ENCODE measurements at places on chromosomes 6 and 20.

GRCh38 chr6:100065348-100065747 is 71.3 kb upstream of the MCHR2 start:
- no peak for DNase-seq

DNA sequence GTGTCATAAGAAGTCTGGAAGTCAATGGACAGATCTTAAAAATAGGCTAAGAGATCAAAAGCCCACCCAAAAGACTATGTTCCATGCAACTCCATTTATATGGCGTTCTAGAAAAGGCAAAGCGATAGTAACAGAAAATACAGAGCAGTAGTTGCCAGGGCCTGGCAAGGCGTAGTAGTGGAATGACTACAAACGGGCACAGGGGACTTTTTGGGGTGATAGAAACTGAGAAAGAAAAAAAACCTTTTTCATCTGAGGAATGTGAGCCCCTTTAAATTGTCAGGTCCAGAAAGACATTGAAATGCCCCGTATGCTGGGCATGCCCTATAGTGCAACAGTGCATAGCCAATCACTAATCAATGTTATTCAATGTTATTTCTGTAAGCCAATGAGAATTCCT is 47.2 kb upstream of the FAM50B start:
- DNase-seq, result no peak

GRCh38 chr6:75206576-75207342 is 906 bp upstream of the COL12A1 start:
- DNase-seq, result no peak

DNA sequence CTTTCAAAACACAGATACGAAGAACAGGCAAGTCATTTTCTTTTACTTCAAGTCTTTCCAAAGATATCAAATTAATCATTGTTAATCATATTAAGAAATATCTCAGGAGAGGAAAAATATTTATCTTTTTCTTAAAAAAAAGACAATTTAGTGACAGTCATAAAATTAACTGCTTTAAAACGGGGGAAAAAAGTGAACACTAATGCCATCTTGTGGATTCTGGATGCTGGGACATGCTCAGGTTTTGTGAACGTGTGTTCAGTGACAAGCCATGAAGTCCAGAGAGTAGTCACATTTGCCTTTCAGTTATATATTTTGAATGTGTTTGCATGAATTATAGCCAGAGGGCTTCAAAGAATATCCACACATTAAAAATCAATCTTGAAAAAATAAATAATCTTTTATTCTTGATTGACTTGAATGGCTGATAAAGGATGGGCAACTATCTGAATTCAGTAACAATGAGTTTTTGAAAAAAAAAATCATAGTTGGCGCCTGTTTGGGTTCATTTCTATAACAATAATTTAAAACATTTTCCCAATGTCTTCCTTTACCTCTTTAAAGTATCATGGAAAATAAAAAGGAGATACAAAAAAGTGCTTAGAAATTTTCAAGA is 74.7 kb upstream of the NOX3 start:
- DNase-seq, result no peak

GRCh38 chr20:41168281-41169161 is 31.2 kb downstream of the PLCG1 start:
- no peak for DNase-seq

GRCh38 chr20:19380211-19380610 is 167.8 kb downstream of the SLC24A3 start:
- no peak for DNase-seq

- no peak for DNase-seq
These were observed 36.8 kb upstream of the CDKAL1 start for GRCh38 chr6:20497216-20498040.

DNA sequence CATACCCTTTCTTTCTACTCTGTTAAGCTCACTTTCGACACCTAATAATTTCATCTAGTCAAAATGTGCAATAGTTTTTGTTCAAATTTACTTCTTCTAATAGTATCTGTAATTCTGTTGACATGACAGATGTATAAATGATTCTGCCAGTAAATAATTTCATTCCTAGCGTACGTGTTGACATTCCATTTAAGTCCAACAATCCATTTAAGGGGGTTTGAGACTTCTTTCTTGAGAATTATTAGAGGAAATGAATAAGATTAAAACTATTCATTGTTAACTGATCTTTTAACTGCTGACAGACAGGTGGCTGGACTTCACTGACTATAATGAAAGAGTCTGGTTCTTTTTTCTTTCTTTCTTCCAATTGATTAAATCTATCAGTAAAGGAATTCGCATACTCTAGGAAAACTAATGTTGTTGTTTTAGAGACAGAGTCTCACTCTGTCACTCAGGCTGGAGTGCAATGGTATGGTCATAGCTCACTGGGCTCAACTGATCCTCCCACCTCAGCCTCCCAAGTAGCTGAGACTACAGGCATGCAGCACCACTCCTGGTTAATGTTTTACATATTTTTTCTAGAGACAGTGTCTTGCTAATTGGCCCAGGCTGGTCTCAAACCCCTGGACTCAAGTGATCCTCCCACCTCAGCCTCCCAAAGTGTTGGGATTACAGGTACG is 55.9 kb downstream of the MAP3K5 start:
- no peak for DNase-seq

- no peak for DNase-seq
These were observed 13.5 kb upstream of the NT5E start for GRCh38 chr6:85436411-85436810.

GRCh38 chr6:21309807-21310221 is 283.7 kb upstream of the SOX4 start:
- DNase-seq, result no peak

DNA sequence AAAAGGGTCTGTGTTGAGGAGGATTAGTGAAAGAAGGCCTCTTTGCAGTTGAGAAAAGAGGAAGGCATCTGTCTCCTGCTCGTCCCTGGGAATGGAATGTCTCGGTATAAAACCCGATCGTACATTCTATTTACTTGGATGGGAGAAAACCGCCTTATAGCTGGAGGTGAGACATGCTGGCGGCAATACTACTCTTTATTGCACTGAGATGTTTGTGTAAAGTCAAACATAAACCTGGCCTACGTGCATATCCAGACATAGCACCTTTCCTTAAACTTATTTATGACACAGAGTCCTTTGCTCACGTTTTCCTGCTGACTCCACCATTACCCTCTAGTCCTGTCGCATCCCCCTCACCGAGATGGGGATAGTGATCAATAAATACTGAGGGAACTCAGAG is 4.5 kb downstream of the TDP2 start:
- DNase-seq, result no peak

DNA sequence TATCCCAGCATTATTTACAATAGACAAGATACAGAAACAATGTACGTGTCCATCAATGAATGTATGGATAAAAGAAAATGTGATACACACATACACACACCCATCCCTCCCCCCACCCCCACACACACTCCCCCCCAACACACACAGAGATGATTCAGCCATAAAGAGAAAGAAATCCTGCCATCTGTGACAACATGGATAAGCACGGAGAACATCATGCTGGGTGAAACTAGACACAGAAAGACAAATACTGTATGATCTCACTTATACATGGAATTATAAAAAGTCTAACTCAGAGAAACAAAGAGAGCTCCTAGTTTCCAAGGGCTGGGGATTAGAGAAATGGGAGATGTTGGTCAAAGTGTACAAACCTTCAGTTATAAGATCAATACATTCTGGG is 104.8 kb upstream of the LY86 start:
- no peak for DNase-seq

DNA sequence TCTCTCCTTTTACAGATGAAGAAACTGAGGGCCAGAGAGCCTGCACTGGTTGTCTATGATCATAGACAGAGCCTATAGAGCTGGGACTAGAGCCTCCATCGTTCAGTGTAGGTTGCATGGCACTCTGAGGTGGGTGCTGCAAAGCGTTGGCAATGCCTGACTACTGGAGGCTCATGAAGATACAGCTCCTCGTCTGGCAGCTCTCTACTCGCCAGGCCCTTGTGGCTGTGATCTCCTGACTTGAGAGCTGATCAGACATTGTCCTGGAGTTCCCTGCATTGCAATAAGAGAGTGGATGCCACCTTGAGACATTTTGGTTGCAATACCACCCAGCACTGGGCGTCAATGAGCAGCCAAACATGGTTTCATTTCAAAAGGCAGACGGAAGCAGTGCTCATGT is 270.1 kb upstream of the ARID1B start:
- no peak for DNase-seq

DNA sequence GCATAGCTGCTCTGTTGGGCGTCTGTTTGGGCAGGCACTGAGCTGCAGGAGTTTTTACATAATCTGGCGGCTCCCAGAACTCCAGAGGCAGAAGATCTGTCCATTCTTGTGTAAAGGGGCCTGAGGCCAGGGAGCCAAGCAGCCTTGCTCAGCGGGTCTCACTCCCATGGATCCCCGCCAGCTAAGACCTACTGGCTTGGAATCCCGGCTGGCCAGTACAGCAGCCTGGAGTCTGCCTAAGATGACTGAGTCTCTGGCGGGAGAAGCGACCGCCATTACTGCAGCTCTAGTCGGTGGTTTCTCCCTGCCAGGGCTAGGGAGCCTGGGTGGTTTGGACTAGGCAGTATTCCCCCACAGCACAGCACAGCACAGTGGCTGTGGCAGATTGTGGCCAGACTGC is 268.4 kb upstream of the SYNCRIP start:
- DNase-seq, result no peak

GRCh38 chr6:14263881-14264424 is 146.4 kb downstream of the CD83 start:
- DNase-seq, result no peak

DNA sequence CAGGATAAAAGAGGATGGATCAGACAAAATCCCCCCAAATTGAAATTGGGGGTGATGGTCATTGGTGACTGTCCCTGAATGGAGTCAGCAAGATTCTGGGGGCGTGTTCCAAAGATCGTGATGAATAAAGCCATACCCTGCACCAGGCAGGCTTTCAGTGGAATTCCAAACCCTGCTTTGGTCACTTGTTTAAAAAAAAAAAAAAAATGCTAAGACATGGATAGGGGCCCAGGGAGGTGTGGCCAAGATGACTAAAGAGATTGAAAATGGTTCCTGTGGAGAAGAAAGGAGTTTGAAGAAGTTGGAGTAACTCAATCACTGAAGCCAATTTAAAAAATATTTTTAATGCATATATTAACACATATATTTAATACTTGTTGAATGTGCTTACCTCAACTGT is 161.4 kb upstream of the KCNG1 start:
- DNase-seq, result no peak

GRCh38 chr20:57991211-57991881 is 237.1 kb downstream of the ANKRD60 start:
- peak; percentile 7 for DNase-seq

GRCh38 chr6:61809004-61809595 is 476.9 kb downstream of the KHDRBS2 start:
- no peak for DNase-seq

DNA sequence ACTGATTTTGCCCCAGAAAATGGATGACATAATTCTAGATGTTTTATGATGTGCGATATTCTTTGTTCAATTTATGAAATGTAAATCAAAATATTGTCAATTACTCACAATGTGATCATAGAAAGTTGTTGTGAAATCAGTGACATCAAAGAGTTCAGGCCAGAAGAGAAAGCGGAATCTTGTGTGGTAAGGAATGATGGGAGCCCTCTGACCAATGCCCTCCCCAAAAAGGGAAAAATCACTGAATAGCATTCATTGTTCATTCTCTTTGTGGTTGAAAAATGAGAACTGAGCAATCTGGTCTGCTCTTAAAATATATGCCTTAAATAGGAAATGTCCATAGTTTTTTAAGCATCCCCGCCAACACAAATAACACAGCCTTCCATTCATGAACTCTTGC is 247.1 kb upstream of the GRIK2 start:
- no peak for DNase-seq

DNA sequence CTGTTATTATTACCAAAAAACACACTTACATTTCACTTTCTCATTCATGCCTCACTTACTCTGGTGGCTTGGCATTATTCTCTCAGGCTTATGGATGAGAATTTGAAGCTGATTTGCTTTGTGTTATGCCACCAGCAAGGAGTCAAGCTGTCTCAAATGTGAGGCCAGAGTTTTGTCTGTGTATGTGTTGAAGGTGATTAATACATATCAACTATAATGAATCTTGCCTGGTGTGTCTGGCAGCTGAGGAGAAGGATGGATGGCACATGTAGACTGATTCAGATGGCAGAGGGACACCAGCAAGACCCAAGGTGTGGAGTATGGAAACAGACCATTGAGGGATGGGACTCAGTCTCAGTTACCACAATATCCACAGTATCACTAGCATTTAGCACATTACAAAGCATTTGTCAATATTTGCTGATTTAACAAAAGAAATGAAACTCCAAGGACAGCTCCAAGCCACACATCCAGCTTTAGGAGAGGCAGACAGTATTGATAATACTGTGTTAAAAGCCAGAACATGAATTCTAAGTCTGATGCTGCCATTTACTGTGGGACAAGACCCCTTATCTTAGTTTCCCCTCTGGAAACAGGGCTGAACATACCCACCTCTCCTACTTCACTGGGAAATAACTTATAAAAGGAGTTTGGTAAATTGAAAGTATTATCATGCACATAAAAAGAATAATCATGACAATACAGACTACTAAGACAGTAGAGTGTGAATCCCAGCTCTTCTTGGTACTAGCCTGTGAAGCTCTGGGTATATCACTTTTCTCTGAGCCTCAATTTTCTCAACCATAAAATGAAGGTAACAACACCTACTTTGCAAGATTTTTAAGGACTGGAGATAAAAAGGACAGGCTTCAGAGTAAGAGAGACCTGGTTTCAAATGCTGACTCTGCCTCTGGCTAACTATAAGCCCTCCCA is 11.2 kb downstream of the BCL2L1 start:
- no peak for DNase-seq

DNA sequence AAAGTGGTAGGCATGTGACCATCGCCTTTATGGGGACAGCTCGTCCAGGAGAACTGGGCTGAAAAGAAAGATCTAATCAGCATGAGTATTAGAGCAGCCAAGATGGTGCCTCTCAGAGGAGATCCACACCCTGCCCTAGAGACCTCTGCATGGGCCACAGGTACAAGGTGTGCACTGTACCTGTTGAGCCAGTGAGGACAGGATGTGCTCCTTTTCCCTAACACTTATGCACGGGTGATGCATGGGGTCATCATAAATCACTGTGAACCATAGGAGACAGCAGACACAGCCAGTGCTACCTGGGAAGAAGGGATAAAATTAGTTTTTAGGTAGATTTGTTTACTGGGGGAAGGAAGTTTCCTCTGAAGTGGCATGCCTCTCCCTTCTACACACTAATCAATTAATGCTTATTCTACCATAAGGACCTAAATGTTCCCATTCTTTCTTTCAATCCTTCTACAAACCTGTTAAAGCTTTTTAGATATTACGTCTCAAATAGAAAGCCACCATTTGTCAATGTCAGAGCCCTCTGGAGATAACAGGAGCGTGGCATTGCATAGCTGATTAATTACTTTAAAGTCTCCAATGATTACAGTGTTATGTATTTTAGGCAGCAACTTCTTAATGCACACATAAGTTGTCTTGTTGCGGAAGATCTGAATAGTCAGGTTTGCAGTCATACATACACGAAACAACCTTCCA is 13.6 kb downstream of the SLC17A2 start:
- no peak for DNase-seq

DNA sequence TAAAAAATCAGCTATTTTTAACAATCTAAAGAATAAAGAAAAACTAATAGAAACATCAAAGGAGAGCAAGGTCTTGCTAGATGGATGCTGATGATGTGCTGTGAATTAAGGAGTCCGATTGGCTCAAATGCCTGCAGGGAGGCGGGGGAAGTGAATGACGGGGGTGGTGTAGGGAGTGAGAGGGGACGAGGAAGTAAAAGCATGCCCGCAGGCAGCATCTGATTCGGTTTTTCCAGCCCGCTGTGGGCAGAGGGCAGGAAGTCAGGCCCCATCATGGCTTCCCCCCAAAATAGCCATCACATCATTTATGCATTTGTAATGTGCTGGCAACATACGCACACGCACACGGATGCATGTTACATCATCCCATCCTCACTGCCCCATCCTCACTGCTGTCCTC is 10.3 kb downstream of the RSPO4 start:
- no peak for DNase-seq
